ENCODE measurements at places on chromosomes 13 and 19. TPM values are rescaled to one million over a fixed set of nuclear protein-coding genes. Genes with fewer than 3 reads are reported as not detected.

The MYBPC2 gene
- 0.16 TPM for total RNA-seq

The KIR2DL4 gene
- total RNA-seq = not detected

The POGLUT2 gene
- total RNA-seq = 2.0 TPM

The NLRP7 gene
- not detected for total RNA-seq

The LGALS4 gene
- total RNA-seq = 1,815 TPM

The ACER1 gene
- total RNA-seq = 9.2 TPM

The PABPC3 gene
- total RNA-seq = not detected

GRCh38 chr13:25819856-25820530 is 231.8 kb downstream of the SHISA2 start:
- no peak for DNase-seq
- H3K4me1 ChIP-seq = no peaks in the 10 kb centered on the region
- H3K27me3 ChIP-seq = no peaks in the 10 kb centered on the region
- H3K27ac ChIP-seq = no peak overlapping the region
- H3K4me3 ChIP-seq = no peak overlapping the region
- H3K36me3 ChIP-seq = no peaks in the 10 kb centered on the region

- no peaks in the 10 kb centered on the region for H3K27me3 ChIP-seq
- no peak overlapping the region for H3K4me3 ChIP-seq
- peaks cover 19% of the 10 kb centered on the region for H3K4me1 ChIP-seq
- H3K36me3 ChIP-seq = peaks cover 26% of the 10 kb centered on the region
Measured at GRCh38 chr19:46840498-46840942, 10.1 kb downstream of the AP2S1 start.

- peaks cover 34% of the 10 kb centered on the region for H3K4me1 ChIP-seq
- H3K27me3 ChIP-seq = no peaks in the 10 kb centered on the region
- peak overlapping the region; percentile 94 for H3K27ac ChIP-seq
- no peak overlapping the region for H3K4me3 ChIP-seq
Measured at GRCh38 chr13:44921931-44922758, 67.1 kb downstream of the NUFIP1 start.

GRCh38 chr13:41597348-41598041 is 140.1 kb downstream of the RGCC start:
- H3K36me3 ChIP-seq = no peaks in the 10 kb centered on the region
- no peak for DNase-seq
- no peak overlapping the region for H3K27ac ChIP-seq
- H3K4me1 ChIP-seq = no peaks in the 10 kb centered on the region
- no peak overlapping the region for H3K4me3 ChIP-seq

GRCh38 chr13:45143346-45143751 is 23.0 kb downstream of the GTF2F2 start:
- no peak overlapping the region for H3K4me3 ChIP-seq
- H3K27ac ChIP-seq = no peak overlapping the region
- peaks cover 9% of the 10 kb centered on the region for H3K4me1 ChIP-seq
- H3K36me3 ChIP-seq = no peaks in the 10 kb centered on the region

DNA sequence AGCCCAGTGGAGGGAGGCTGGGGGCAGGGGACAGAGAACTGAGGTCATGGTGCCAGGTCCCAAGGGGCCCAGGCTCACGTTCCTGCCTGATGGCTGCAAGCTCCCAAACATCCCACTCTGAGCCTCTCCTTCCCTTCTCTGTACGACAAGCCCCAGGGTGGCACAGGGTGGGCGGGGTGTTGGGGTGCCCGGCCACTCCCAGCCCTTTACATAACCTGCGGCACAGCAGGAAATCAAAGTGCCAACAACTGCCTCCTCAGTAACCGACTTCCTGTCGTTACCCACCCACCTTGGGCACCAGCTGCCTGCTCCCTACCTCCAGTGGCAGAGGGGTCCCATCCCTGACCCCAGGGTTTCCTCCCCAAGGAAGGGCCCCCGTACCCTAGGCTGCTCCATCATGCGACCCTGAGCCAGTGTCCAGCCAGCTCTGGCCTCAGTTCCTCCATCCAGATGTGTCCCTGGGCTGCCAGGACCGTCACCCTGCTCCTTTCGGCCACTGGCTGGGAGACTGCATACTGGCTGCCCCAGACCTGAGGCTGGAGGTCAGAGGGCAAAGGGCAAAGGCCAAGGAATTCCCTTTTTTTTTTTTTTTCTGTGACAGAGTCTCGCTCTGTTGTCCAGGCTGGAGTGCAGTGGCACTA is 27.7 kb upstream of the NFIC start:
- no peaks in the 10 kb centered on the region for H3K36me3 ChIP-seq
- no peak overlapping the region for H3K4me3 ChIP-seq
- H3K27me3 ChIP-seq = no peaks in the 10 kb centered on the region
- peak overlapping the region; percentile 92 for H3K27ac ChIP-seq
- peak; percentile 89 for DNase-seq

GRCh38 chr13:63381078-63381859 is 1965.6 kb upstream of the PCDH20 start:
- H3K36me3 ChIP-seq = no peaks in the 10 kb centered on the region
- H3K4me3 ChIP-seq = no peak overlapping the region
- no peaks in the 10 kb centered on the region for H3K27me3 ChIP-seq
- H3K4me1 ChIP-seq = no peaks in the 10 kb centered on the region
- H3K27ac ChIP-seq = no peak overlapping the region
- no peak for DNase-seq

GRCh38 chr19:3535235-3535535 is 3.8 kb upstream of the TEKTIP1 start:
- no peaks in the 10 kb centered on the region for H3K4me1 ChIP-seq
- peaks cover 37% of the 10 kb centered on the region for H3K36me3 ChIP-seq
- DNase-seq = no peak
- no peak overlapping the region for H3K27ac ChIP-seq
- H3K27me3 ChIP-seq = no peaks in the 10 kb centered on the region

DNA sequence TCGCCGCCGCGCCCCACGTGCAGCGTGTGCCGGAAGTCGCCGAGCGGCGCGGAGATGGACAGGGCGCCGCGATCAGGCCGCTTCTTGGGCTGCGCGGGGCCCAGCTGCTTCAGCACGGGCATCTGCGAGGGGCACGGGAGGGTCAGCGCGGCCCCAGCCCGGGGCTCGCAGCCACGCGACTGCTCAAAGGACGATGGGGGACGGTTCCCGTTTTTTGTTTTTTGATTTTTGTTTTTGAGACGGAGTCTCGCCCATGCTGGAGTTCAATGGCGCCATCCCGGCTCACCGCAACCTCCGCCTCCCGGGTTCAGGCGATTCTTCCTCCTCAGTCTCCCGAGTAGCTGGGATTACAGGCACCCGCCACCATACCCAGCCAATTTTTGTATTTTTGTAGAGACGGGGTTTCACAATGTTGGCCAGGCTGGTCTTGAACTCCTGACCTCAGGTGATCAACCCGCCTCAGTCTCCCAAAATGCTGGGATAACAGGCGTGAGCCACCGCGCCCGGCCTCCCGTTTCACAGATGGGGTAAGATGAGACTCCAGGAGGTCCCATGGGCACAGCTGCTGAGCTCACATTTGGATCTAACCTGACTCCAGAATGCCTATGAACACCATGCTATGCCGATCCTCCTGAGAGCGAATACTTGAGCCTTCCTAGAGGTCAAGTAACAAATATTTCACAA is 2.0 kb upstream of the LENG9 start:
- peak overlapping the region; percentile 97 for H3K27ac ChIP-seq
- peaks cover 6% of the 10 kb centered on the region for H3K36me3 ChIP-seq
- DNase-seq = no peak
- H3K4me1 ChIP-seq = peaks cover 53% of the 10 kb centered on the region
- peaks cover 6% of the 10 kb centered on the region for H3K27me3 ChIP-seq

DNA sequence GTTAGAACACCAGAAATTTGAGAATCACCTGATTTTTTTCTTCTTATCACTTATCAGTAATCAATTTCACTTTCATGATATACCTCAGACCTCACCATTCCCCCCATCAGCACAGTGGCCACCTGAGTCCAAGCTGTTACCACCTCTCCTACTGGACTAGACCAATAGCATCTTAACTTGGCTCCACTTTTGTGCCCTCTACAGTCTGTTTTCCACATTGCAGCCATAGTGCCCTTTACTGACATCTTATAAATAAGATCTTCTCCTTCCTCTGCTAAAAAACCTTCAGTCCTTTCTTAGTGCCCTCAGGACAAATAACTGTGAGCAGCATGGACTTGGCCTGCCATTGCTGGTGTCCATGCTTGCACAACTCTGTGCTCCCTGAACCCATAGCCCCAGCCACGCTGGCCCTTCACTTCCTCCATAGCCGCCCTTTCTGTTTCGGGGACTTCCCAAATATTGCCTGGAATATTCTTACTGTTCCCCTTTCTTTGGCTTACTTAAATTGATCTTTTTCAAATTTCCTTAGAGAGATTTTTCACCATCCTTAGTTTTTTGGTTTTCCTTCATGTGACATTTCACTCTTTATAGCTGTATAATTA is 380.8 kb downstream of the LMO7 start:
- no peak overlapping the region for H3K4me3 ChIP-seq
- H3K27ac ChIP-seq = no peak overlapping the region
- H3K4me1 ChIP-seq = no peaks in the 10 kb centered on the region
- no peaks in the 10 kb centered on the region for H3K36me3 ChIP-seq
- no peaks in the 10 kb centered on the region for H3K27me3 ChIP-seq
- peak; percentile 8 for DNase-seq

DNA sequence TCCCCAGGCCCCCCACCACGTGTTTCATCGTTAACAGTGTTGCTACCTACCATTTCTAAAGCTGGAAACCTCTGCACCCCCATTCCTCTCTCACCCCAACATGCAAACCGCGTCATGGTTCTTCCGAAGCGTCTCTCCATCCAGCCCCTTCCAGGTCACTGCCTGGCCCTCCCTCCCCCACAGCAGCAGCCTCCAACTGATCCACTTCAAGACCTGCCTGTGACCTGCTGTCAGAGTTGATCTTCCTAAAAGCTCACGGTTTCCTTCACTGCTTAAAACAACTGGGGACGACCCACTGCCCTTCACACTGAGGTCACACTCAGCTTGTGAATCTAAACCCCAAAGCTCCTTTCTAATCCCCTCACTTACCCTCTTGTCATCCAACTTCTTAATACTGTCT is 47.7 kb downstream of the STK24 start:
- H3K27ac ChIP-seq = no peak overlapping the region
- H3K4me3 ChIP-seq = no peak overlapping the region
- no peak for DNase-seq
- H3K4me1 ChIP-seq = peaks cover 5% of the 10 kb centered on the region
- no peaks in the 10 kb centered on the region for H3K27me3 ChIP-seq

DNA sequence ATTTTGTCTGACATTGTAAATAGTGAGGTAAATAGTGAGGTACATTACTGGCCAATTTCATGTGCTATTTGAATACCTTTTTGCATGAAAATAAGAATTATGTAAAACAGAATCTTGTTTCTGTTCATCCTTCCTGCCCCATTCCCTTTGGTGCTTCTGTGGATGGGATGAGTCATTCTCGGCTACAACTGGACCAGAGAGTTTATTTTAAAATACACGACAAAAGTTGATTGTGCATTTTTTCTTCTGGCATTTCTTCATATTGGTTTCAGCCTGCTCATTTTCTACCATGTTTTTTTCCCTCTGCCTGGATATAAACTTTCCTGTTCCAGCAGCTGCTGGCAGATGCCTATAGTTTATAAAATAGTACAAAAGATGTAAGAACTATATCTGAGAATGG is 107.5 kb downstream of the CYSLTR2 start:
- no peaks in the 10 kb centered on the region for H3K27me3 ChIP-seq
- no peak for DNase-seq
- no peaks in the 10 kb centered on the region for H3K4me1 ChIP-seq
- H3K4me3 ChIP-seq = no peak overlapping the region
- no peak overlapping the region for H3K27ac ChIP-seq
- H3K36me3 ChIP-seq = no peaks in the 10 kb centered on the region

DNA sequence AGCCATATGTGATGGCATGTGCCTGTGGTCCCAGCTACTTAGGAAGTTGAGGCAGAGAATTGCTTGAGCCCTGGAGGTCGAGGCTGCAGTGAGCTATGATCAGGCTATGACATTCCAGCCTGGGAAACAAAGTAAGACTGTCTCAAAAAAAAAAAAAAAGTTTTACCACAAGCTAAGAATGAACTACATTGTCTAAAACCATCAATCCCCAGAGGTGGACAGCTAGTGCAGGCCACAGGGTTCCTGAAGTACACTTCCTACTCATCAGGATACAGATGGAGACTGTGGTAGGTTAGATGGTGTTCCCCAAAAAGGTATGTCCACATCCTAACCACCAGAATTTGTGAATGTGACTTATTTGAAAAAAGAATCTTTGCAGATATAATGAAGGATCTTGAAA is 63.5 kb upstream of the DOCK9 start:
- H3K4me1 ChIP-seq = peaks cover 13% of the 10 kb centered on the region
- no peaks in the 10 kb centered on the region for H3K36me3 ChIP-seq
- no peak for DNase-seq
- no peak overlapping the region for H3K27ac ChIP-seq
- no peaks in the 10 kb centered on the region for H3K27me3 ChIP-seq
- H3K4me3 ChIP-seq = no peak overlapping the region

DNA sequence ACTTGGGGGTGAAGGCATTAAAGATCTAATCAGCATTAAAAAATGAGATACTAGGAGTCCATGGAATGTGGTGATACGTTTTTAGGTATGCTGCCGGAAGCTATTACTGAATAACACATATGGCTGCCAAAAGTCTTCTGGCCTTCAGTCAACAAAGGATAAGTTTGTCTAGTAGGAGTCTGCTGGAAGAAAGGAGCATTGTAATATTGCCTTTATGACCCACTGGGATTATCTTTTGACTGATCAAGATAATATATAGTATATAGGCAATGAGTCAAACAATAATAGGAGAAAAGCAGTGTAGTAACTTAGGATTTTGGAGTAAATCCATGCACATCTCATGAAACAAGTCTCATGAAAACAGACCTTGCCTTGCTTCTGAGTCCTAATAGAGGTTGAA is 295.4 kb downstream of the SLITRK6 start:
- H3K4me1 ChIP-seq = no peaks in the 10 kb centered on the region
- no peak overlapping the region for H3K4me3 ChIP-seq
- no peaks in the 10 kb centered on the region for H3K36me3 ChIP-seq
- no peaks in the 10 kb centered on the region for H3K27me3 ChIP-seq

- H3K27me3 ChIP-seq = no peaks in the 10 kb centered on the region
- DNase-seq = no peak
- H3K4me3 ChIP-seq = no peak overlapping the region
- H3K4me1 ChIP-seq = peaks cover 14% of the 10 kb centered on the region
Measured at GRCh38 chr13:49604570-49604969, 19.2 kb upstream of the RCBTB1 start.

GRCh38 chr19:33060586-33060985 is 4.1 kb downstream of the RHPN2 start:
- no peaks in the 10 kb centered on the region for H3K36me3 ChIP-seq
- H3K4me3 ChIP-seq = no peak overlapping the region
- H3K4me1 ChIP-seq = no peaks in the 10 kb centered on the region

- no peak overlapping the region for H3K4me3 ChIP-seq
- H3K4me1 ChIP-seq = no peaks in the 10 kb centered on the region
- no peaks in the 10 kb centered on the region for H3K27me3 ChIP-seq
Measured at GRCh38 chr13:59182241-59182640, 981.5 kb downstream of the DIAPH3 start.

DNA sequence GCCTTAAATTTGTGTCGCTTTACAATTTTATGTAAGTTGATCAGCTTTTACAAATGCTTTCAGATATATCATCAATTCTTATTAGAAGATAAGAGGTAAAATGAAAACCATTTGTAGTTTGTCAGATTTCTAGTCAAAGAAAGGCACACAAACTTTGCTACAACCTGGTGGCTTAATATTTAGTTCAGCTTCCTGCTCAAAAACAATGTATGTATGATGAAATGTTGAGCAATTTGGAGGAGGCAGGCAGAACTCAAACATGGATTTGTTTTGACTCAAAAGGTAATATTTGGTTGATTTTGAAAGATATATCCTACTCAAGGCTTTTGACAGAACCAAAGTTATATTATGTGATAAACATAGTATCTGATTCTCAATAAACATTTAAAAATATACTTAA is 24.2 kb downstream of the NEK5 start:
- H3K4me1 ChIP-seq = no peaks in the 10 kb centered on the region
- no peak overlapping the region for H3K27ac ChIP-seq
- no peaks in the 10 kb centered on the region for H3K36me3 ChIP-seq

Data from transverse colon (tissue), 4 donors.